ENCODE measurements at places on chromosomes 12 and 14.

- peaks cover 14% of the 10 kb centered on the region for H3K4me1 ChIP-seq
- peak overlapping the region; percentile 9 for H3K27ac ChIP-seq
- H3K36me3 ChIP-seq = peaks cover 16% of the 10 kb centered on the region
- no peaks in the 10 kb centered on the region for H3K27me3 ChIP-seq
Observed at GRCh38 chr14:59332727-59333126, 132.5 kb downstream of the GPR135 start.

DNA sequence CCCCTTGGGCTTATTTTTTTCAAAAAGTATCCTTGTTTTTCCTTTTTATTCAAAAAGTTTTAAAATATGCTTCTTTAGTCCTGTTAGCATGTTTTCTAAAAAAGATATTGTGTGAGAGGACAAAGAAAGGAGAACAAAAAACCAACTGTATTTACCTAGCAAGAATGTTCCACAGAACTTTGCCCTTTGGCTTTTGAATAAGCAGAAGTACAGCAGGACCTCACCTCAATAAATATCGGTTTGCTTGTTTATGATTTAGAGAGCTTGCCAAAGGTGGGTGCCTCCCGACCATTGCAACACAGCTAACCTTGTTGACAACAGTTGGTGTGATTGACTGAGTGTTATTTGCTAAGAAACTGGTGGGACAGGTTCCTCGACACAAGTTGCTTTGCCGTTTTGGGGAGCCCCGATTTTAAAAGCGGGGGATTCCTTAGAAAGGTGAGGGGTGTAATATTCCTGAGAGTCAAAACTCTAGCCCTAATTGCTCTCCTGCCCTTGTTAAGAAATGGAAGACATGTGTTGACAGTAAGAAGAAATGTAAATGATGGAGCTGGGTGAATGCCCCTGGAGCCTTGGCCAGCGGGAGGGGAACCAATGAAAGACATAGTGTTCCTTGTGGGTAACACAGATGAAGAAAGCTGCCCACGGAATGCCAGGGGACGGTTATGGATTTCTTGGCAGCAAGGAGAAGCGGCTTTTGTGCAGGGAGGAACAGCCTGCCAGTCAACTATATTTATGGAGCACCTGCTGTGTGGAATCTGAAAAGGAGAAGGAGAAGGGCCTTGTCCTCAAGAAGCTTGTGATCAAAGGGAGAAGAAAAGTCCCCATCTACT lies 13.7 kb downstream of the MYBPC1 start:
- peaks cover 6% of the 10 kb centered on the region for H3K4me1 ChIP-seq
- no peak overlapping the region for H3K4me3 ChIP-seq
- no peak overlapping the region for H3K27ac ChIP-seq

GRCh38 chr14:65853407-65853955 lies 441.0 kb downstream of the FUT8 start:
- no peaks in the 10 kb centered on the region for H3K27me3 ChIP-seq
- H3K4me1 ChIP-seq = no peaks in the 10 kb centered on the region
- H3K27ac ChIP-seq = no peak overlapping the region
- DNase-seq = no peak
- no peaks in the 10 kb centered on the region for H3K36me3 ChIP-seq
- H3K4me3 ChIP-seq = no peak overlapping the region

- no peaks in the 10 kb centered on the region for H3K36me3 ChIP-seq
- no peaks in the 10 kb centered on the region for H3K27me3 ChIP-seq
- DNase-seq = no peak
Observed at GRCh38 chr12:70774055-70774454, 136.8 kb upstream of the PTPRB start.

- H3K27ac ChIP-seq = no peak overlapping the region
- H3K36me3 ChIP-seq = no peaks in the 10 kb centered on the region
- DNase-seq = no peak
- no peaks in the 10 kb centered on the region for H3K4me1 ChIP-seq
Observed at GRCh38 chr12:45191239-45191638, 24.7 kb upstream of the ANO6 start.

Measured in right lobe of liver (tissue), 6 donors.